GM19239 (cell line): ENCODE measurements at places on chromosomes 4 and X.

DNA sequence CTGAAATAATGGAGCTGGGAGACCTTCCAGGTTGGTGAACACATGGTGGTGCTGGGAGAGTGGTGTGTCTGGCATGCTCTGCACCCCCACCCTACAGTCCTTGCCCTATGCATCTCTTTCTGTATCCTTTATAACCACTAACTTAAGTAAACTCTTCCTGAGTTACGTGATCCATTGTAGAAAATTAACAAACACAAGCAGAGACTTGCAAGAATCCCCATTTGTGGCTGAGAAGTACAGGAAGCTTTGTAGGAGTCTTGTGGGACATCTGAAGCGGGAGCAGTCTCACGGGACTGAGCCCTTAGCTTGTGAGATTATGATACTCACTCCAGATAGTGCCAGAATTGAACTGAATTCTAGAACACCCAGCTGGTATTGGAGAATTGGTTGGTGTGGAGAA lies 14.3 kb upstream of the FAM13A start:
- no peak for DNase-seq

- no peak for DNase-seq
These were observed 66.2 kb upstream of the GRID2 start for GRCh38 chr4:92237559-92237958.

GRCh38 chr4:34534916-34535315 lies 1709.4 kb downstream of the ARAP2 start:
- no peak for DNase-seq

DNA sequence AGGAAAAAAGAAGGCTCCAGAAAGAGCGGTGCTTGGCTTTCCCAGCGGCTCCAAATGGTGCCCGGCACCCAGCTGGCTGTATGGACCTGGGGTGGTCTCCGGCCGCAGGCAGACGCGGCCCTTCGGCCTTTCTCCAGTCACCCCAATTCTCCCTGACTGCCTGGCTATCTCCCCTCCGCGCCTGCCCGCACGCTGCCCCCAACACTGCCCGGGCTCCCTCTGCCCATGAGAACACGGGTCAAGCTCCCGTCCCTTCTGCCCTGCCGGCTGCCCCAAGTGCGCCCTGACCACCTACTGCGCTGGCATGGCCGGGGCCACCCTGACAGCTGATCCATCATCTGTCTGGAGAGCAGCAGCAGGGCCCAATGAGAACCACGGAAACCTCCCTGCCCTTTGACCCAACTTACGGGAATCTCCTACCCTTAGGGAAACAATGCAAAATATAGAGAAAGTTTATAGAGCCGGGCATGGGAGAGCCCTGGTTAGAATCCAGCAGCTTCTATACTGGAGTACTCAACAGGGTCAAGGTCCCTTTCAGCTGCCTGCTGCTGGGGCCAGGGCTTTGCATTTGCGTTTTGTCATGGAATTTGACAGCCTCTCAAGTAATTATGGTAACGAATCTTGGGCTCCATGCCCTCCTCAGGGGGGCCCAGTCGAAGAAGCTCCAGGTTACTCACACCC lies 1.2 kb upstream of the FAM3A start:
- DNase-seq: no peak

- no peak for DNase-seq
These were observed 101.1 kb downstream of the CT47B1 start for GRCh38 chrX:120774606-120775005.

DNA sequence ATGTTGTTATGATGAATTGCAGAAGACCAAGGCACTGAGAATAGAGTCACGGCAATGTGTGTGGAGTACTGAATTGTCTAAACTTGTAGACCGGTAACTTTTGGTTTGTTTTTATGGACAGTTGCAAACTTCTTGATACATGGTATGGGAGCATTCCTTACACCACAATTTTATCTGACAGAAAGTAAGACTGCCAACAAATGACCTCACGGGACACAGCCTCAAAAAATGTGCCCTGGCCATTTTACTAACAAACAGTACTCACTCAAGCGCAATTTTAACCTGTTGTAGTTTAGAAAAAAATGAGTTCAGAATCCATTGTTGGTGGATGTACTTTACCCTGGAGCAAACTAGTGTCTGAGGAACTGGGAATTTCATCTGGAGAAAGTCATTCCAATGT lies 321.2 kb downstream of the CAMK2D start:
- no peak for DNase-seq

DNA sequence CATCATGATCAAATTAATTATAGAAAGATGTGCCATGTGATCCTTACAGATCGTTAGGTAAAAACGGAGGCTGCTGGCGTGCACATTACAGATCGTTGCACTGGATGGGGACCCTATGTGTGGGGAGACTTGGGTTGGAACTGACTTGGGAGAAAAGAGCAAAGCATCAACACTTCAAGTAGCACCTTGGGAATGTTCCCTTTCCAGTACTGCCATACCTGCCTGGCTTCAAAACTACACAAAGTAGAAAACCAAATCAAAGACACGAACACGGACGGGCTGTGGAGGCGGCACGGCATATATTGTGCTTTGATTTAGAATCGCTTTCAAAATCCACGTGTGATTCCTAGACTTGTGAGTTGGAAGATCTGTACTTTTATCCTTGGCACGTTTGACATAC lies 898 bp downstream of the CMC4 start:
- no peak for DNase-seq

DNA sequence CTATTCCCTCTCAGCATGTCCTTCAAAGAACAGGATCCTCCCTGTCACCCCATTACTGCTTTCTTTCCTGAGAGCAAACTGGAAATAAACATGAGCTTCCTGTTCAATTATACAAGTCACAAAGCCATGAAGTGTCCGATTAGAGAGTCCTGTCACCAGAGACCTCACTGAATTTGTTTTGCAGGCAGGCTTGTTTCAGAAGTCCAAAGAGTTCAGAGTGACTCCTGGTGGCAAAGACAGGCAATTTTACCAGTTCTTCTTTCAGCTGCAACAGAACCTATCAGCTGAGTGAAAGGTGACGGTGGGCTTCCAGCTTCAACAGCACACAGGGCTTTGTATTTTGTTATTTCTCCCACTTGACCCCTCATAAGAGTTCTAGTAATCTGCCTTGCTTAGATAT lies 6.4 kb downstream of the ELK1 start:
- no peak for DNase-seq

- DNase-seq: no peak
These were observed 102.1 kb upstream of the SCML1 start for GRCh38 chrX:17635231-17635630.

DNA sequence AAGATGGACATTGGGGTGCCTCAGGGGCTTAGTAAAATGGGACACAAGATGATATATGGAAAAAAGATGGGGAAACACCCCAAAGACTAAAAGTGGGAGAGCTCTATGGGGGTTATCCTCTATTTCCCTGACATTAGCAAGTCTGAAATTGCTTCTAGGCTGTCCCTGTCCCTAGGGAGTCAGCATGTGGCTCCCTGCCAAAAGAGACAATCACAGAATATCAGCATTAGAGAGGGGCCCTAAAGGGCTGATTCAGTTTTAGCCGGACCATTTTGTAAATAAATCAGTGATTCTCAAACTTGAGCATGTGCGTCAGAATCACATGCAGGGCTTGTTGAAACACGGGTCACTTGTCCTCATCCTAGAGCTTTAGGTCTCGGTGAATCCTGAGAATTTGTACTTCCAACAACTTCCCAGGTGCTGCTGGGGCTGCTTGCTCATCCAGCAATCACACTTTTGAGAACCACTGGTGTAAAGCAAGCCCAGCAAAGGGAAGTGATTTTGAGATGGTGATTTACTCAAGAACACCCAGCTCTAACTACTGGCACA lies 165.3 kb upstream of the DGKK start:
- DNase-seq: no peak

- DNase-seq: no peak
These were observed 1630.3 kb downstream of the RPA4 start for GRCh38 chrX:98514032-98514431.

- no peak for DNase-seq
These were observed 107.2 kb upstream of the PGRMC2 start for GRCh38 chr4:128394778-128395177.

GRCh38 chr4:44157611-44158277 lies 290.9 kb downstream of the KCTD8 start:
- DNase-seq: no peak

GRCh38 chr4:64581422-64581821 lies 172.2 kb upstream of the TECRL start:
- no peak for DNase-seq

GRCh38 chrX:120486786-120487185 lies 17.7 kb upstream of the LAMP2 start:
- DNase-seq: no peak

DNA sequence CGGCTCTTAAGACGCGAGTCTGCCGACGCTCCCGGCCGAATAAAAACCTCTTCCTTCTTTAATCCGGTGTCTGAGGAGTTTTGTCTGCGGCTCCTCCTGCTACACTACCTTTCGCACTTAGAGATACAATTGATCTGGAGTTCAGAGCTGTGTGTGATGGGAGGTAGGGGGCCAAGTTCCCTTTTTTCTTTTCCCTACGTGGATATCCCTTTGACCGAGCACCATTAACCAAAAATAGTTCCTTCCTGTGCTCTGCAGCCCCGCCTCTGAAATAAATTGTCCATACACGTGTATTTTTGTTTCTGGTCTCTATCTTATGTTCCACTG lies 555 bp upstream of the PGM2 start:
- DNase-seq: no peak

- DNase-seq: no peak
These were observed 33.5 kb downstream of the PWWP3B start for GRCh38 chrX:106201502-106202178.

DNA sequence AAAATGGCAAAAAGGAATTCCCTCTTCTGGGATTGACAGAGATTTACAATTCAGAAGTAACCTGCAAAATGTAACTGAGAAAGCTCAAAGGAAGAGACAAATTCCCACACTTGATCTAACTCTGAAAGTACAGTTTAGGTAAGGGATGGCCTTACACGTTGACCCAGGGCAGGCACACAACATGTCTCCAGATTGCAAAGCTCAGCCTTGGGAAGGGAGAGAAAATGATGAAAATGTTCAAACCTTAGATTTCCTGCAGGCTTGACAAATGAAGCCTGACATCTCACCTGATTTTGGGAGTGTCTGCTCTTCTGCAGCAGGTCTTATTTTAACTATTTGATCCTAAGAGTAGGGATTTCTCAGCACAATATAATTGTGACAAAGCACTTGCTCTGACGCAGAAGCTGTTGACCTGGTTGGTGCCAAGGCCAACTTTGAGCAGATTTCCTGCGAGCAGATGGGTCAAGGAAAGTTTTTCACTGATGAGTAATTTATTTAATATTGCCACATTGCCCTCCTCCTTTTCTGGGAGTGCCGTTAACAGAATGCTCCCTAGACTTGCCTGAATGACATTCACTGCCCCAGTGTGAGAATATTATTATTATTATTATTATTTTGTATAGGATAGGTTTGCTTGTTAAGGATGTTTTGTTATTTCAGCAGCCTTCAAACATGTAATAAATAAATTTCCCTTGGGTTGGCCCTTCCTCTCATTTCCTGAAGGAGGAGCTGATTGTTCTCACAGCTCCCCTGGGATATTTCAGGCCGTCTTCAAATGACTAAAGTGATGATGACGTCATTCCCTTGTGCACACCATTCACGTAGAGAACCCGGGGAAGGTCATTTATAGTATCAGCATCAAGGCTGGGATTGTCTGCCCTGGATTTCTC lies 157.1 kb downstream of the VEGFC start:
- DNase-seq: no peak

DNA sequence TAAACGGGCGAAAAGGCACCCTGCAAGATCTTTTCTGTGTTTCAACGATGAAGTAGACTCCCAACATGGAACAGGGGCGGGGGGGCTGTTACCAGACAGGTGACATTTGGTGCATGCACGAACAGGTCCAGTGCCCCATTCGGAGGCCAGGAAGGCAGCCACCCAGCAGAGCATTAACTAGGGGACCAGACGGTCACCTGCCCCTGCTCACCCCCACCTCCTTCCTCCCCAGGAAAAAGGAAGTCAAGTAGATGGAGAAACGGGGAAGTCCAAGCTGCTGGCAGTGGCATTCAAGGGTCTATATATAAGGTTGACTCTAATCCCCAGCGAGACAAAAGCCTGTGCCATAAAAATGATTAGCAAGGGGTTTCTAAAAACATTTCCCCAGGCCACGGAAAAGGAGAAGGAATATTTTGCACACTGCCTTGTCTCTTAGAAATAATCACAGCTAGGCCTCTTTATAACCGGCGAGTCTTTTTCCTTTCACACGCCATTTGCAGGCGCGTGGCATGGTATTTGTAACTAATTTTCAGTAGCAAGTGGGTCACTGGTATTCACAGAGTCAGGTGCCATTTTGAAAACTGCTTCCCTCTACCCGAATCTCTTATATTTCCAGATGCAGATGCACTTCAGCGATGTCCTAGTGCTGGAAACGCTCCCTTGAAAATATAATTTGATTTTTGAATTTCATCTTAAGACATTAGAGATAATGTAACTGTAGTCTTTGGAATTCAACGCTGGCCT lies 1.2 kb upstream of the TMSB4X start:
- no peak for DNase-seq

DNA sequence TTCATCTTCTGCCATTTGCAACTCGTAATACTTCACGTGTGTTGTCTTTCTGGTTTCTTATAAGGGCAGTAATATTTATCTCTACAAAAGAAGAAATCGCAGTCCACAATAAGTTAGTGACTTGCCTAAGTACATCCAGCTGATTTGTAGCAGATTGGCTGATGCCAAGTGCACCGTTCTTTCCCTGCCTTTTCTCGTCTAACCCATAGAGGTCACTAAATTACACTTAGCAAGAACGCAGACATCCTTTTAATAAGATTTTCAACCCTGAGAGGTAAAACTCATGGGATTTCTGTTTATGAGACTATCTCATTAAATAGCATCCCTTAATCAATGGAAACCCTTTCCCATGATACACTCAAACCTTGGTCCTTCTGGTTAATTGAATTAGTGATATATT lies 408.6 kb upstream of the ACTRT1 start:
- no peak for DNase-seq

GRCh38 chr4:152010710-152011079 lies 249.9 kb upstream of the GATB start:
- no peak for DNase-seq
